ENCODE measurements at places on chromosomes 7 and 10.
A peak's percentile ranks its signal among the peaks of the same experiment; 100 is the strongest.

DNA sequence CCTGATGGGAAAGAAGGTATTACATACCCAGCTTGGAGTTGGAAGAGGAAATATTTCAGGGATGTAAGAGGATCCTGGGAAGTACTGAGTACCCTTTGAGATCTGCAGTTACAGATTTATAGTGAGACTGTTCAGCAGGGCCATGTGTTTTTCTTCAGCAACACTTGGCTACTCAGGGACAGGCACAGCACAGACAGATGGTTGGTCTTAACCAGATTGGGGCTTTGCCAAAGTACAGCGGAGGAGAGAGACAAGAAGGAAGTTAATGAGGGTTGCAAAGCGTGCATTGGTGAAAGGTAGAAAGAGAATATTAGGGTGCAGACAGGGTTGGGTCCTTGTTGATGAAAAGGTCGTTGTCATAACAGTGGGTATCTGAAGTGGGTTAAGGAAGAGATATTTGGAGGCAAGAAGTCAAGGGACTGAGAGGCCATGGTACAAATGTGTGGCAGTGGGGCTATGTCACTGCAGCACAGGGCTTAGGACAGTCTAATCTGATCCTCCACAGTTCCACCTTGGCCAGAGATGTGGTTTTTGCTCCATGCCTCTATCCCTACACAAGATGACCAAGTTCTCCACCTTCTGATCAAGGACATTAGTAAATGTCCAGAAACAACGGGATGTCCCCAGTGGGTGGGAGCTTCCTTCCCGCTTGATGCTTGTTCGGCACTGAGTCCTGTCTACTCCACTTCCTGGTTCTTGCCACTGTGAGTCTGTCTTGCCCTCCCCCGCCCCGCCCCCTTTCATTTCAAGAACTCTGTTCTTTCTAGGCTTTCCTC lies 18.9 kb upstream of the DNAJC1 start:
- peak; percentile 26 for DNase-seq

- no peak for DNase-seq
Observed at GRCh38 chr10:78579995-78580394, 488.8 kb upstream of the ZMIZ1 start.

DNA sequence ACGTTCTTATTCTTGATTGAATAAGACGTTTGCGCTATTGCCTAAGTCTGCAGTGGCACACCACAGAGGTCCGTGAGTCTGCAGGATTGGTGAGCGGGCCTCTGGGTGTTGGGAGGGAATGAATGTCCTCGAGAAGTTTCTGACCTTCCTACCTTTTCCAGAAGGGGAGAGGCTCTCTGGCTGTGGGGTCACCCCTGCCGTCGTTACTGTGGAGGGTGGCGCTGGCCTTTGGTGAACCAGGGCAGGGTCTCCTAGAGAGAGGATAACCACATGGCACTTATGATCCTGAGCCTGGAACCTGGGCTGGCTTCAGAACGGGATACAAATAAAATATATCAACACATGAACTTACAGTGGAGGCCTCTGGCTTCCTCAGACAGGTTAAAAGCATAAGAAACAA lies 13.8 kb downstream of the IL15RA start:
- no peak for DNase-seq

DNA sequence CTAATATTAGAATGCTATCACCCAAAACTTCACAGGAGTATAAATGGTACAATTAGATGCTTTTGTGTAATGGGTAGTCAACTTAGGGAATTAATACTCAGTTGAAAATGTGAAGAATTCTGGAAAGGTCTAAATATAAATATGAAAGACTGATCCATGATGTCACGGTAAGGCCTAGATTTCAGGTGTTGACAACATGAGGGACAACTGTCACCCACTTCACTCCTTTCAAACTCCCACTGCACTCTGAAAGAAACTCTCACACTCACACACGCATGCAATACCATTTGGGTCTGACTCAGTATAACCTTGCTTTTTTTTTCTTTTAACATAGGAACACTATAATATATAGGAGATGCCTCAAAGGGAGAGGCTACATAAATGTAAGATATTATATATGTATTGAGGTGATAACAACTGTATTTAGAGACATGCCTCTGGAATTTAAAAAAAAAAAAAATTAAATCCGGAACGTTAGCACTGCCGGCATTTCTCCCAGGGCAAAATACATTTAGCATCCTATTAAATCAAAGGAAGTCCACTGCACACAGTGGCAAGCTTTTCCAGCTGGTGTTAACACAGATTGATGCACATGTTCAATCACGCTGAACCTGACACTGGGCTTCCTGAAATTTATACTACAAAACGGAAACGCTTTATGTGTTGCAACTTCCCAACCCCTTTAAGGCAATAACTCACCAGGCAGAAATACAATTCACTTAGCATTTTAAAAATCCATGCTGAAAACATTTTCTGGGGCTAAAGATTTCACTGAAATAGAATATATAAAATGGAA lies 74.9 kb downstream of the RSU1 start:
- DNase-seq = no peak

DNA sequence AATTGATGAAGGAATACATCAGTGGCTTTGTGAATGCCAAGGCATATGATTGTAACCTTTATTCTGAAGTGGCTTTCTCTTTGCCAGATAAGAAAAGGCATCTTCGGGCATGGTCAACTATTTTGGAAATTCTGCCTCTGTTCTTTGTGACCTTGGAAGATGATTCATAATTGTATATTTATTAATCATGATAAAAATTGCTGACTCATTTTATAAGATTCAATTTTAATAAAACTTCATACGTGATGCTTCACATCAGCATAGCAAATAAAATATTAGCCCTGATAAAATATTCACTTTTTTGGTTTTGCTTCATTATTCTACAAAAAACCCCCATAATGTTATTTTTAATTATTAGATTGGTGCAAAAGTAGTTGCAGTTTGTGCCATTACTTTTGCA lies 200.5 kb downstream of the MACC1 start:
- DNase-seq = no peak

All from stimulated activated CD8-positive, alpha-beta memory T cell treated with anti-CD3 and anti-CD28 coated beads, Interleukin-4, amount 100 ng/mL, for 24 hours (primary cell).